ENCODE measurements at places on chromosomes 11 and 22.

DNA sequence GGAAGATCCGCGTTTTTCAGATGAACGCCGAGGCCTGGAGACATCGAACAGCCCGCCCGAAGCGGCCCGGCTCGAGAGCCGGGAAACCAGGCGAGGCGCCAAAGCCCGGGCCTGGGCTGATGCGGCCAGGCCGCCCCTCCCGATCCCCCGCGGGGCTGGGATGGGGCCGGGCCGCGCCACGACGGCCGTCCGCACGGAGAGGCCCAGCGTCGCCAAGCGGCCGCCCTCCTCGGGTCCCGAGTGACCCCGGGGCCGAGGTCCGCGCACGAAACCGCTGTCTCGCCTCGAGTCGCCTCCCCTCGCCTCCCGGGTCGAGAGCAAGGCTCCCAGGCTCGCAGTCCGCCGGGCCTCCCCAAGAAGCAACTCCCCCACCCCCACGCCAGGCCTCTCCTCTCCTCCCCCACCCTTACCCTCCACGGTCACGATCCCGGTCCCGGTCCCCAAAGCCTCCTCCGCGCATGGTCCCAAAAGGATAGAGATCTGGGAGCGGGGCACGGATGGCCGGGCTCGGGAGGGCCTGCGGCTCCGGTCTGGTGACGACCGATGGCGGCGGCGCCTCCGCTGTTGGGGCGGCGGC, 482 bp downstream of the DDX17 start:
- DNase-seq = peak; percentile 89

- no peak for DNase-seq
Observed at GRCh38 chr11:23570828-23571227, 710.6 kb upstream of the CCDC179 start.

GRCh38 chr22:21712751-21713427, 22.7 kb downstream of the YPEL1 start:
- DNase-seq = peak; percentile 69

- no peak for DNase-seq
Observed at GRCh38 chr22:22921575-22921974, 34.0 kb downstream of the IGLL5 start.

GRCh38 chr11:125315079-125315740, 150.7 kb downstream of the PKNOX2 start:
- peak; percentile 49 for DNase-seq

DNA sequence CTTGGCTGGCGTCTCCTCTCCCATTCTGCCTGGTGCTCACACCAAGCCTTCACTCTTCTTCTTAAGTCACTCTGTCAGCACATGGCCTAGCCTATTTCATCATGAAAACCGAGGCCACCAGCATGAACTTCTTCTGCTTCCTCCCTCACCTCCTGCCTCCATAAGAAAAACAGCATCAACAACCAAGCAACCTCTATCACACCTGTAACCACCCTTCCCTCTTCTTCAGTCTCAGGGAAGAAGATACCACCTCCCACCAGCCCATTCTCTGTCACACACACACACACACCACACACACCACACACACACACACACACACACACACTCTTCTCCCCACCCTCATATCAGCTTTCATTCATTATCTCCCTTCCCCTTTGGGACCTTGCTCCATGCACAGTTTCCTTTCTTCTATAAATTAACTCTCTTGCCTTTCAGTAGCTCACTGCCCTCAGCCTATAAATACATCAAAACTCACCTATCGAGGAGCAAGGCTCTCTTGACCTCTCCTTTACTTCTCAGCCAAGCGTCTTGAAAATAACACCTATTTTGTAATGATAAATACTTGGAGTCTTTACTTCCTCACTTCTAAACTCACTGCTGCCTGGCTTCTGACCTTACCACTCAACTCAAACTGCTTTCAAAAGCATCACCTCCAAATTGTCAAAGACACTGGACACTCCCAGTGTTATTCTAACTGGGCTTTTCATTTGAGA, 36.6 kb downstream of the SC5D start:
- no peak for DNase-seq

DNA sequence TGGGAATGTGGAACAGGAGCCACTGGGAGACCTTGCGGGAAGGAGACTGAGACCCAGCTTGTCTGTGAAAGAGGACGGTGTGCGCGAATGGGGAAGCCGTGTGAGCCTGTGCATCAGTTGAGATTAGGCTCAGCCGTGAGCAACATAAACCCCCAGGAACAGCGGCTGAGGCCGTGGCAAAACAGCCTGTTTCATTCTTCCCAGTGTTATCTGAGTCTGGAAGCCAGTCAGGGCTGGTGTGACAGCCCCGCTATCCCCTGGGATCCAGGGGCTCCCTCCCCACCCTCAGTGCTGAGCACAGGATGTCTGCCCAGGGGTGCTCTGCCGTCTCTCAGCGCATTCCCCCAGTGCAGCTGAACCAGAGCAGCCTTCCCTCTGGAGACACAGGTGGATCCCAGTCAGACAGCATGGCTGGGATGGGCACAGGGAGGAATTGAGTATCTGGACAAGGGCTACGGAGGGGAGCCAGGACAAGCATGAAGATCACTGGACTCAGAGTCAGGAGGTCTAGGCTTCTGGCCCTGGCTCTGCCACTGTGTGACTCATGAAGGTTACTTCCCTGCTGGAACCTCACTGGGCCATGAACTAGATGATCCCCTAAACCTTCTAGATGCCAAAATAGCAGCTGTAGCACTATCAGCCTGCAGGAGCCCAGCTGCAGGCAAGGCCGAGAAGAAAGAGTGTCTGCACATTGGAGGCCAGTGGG, 8.6 kb downstream of the OAF start:
- DNase-seq = no peak

- no peak for DNase-seq
Observed at GRCh38 chr11:131822506-131822905, 452.1 kb downstream of the NTM start.

- DNase-seq = no peak
Observed at GRCh38 chr11:65393513-65394079, 7.2 kb downstream of the FRMD8 start.

DNA sequence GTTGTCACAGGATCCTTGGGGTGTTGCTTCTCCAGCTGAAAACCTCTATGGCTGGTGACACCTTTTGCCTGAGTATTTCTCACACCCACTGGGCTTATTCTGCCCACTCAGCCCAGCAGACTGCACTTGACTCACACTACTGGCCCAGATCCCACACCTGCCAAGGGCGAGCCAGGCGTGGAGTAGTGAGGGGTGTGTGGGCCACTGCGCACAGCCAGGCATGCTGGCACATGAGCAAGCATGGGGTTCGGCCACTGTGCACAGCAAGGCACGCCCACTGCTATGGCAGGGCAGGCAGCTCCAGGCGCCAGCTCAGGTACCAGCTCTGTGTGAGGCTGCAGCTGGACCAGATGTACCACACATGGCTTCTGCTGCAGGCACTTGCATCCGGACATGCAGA, 116.5 kb upstream of the MTNR1B start:
- peak; percentile 37 for DNase-seq

GRCh38 chr11:65204646-65205601, 23.2 kb downstream of the CAPN1 start:
- DNase-seq = peak; percentile 60

GRCh38 chr11:120229451-120230424, 10.2 kb upstream of the POU2F3 start:
- peak; percentile 65 for DNase-seq

DNA sequence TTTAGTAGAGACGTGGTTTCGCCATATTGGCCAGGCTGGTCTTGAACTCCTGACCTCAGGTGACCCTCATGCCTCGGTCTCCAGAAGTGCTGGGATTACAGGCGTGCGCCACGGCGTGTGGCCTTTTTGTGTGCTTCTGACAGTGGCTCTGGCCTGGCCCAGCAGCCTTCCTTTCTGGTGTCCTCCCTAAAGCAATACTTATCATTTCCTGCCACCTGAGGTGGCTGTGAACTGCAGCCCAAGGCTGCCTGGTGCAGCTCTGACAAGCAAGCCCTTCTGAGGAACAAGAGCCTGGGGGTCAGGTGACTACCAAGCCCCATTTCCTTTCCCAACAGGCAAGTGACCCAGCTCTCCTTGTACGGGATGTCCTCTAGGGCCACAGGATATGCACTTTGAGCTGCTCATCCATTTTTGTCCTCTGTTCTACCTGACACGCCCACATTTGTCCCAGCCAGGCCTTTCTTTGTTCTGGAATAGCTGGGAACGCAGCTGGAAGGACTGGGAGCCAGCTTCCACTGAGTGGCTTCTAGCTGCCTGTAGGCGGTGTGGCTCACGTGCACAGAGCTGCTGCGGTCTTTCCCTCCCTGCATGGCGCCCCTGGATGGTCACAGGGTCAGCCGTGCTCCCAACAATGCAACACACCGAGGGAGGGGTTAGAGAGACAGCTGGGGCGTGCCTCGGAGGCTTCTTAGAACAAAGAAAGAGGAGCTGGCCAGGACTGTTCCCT, 12.3 kb upstream of the BID start:
- DNase-seq = peak; percentile 53

- DNase-seq = no peak
Observed at GRCh38 chr22:41498303-41498835, 29.5 kb downstream of the ACO2 start.

DNA sequence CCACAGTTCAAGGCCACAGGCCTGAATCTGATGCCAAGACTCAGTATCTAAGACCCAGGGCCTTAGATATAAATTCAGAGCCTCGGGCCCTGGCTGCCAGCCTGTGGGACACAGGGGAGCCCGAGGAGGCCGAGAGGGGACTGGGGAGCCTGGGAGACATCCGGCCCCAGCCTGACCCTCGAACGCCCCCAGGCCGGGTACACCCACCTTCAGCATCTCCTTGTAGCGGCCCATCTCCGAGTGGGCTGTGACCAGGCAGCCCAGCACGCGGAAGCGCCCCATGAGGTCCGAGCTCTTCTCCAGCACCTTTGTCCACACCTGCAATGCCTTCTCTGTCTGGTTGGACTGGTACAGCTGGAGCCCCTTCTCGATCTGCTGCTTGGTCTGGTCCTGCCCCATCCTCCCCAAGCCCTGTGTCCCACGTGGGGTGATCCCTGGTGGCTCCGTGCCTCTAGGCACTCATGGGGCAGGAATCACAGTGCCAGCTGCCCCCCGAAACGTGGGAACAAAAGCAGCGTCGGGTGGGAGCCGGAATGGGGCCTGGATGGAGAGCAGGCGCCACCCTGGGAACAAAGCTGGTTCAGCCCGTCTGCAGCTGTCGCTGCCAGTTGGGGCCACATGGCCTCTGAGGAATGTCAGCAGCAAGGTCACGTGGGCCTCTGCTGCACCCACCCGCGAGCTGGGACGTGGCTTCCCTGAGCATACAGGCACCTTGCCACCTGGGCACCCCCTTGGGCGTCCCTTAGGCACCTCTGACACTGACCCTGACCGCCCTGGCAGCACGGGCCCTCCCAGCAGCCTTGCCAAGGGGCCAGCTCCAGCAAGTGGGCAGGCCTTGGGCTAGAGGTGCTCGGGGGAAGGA, at the start of gene RAPSN:
RAPSN (minus strand) TSS at position 571 of the 862 bp plus-strand sequence; CDS start at position 399, 172 bp downstream.
- peak; percentile 49 for DNase-seq

DNA sequence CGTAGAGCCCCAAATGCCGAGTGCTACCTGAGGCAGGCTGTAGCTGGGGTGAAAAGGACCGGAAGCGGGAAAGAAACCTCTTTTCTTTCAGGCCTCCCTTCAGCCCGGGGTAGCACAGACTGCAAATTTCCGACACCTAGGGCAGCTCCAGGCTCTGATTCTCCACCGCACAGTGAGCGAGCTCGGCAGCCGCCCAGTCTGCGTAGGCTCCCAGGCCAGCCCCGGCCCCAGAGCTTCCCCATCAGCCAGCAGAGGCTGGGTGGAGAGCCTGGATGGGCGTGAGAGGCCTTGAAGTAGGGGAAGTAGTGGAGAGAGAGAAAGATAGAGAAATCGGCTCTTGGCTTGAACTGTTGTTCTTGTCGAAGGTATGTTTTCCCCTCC, 9.3 kb upstream of the PAX6 start:
- no peak for DNase-seq

- no peak for DNase-seq
Observed at GRCh38 chr11:113251281-113251680, 63.1 kb upstream of the TTC12 start.

- no peak for DNase-seq
Observed at GRCh38 chr22:26685601-26686000, 28.2 kb downstream of the MIAT start.

- DNase-seq = no peak
Observed at GRCh38 chr11:15651816-15652215, 537.1 kb downstream of the INSC start.

DNA sequence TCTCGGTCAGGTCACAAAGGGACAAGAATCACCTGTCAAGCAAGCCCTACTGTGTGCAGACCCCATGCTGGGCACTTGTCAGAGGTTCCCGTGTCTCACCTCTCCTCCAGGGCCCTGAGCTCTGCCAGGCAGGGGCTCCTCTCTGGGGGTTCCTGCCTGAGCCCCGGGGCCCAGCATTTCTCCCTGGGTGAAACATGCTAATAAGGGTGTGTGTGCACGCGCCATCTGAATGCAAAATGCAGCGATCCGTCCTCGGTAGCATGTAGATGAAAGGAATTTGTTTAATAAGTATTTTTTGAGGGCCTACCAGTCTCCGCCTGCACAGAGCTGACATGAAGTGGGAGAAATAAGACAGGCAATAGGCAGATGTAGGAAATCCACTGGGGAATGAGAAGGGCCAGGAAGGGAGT, 5.8 kb downstream of the ELFN2 start:
- DNase-seq = no peak

GRCh38 chr22:36299911-36300310, 47.0 kb downstream of the APOL1 start:
- no peak for DNase-seq

- peak; percentile 59 for DNase-seq
Observed at GRCh38 chr22:37639070-37639760, at the start of gene SH3BP1. TSS of gene SH3BP1 (plus strand) at chr22:37639669. CDS start at chr22:37639788, 119 bp downstream.

Data from stomach (tissue), 19 donors.